NCI-H1417 (cell line): ENCODE measurements at places on chromosomes 4 and X.

DNA sequence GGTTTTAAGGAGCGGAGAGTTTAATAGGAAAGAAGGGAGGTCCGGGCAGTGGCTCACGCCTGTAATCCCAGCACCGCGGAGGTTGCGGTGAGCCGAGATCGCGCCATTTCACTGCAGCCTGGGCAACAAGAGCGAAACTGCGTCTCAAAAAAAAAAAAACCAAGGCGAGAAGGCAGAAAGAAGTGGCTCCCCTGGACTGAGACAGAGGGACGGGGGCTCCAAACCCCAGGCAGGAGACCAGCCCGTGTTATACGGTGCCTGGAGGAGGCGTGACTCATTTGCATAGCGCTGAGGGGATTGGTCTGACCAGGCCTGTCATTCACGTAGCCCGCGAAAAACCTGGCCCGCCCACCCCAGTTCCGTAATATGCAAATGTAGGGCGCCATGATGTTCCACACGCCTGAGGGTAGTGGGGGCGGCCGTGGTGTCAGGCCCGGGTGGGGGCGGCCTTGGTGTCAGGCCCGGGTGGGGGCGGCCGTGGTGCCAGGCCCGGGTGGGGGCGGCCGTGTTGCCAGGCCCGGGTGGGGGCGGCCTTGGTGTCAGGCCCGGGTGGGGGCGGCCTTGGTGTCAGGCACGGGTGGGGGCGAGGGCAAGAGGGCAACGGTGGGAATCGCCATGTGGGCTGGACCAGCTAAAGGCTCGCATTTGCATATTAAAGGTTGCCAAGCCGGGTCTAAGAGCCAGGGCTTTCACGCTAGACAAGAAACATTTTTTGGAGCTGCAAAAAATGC, 2.1 kb downstream of the PLCXD1 start:
- DNase-seq = no peak

DNA sequence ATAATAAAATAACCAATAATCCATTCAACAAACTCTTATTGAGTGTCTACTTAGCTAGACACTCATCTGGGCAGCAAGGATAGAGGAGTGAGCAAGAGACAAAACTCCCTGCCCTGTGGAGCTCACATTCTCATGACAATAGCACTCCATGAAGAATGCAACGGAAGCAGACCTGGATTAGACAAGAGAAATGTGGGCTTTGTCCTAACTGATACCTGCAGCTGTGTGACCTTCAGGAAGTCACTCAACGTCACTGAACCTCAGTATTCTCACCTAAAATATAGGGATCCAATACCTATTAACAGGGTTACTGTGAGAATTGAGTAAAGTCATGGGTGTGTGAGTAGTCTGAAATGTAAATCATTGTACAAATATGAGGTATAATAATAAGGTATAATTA, 61.2 kb downstream of the NDNF start:
- DNase-seq = no peak

DNA sequence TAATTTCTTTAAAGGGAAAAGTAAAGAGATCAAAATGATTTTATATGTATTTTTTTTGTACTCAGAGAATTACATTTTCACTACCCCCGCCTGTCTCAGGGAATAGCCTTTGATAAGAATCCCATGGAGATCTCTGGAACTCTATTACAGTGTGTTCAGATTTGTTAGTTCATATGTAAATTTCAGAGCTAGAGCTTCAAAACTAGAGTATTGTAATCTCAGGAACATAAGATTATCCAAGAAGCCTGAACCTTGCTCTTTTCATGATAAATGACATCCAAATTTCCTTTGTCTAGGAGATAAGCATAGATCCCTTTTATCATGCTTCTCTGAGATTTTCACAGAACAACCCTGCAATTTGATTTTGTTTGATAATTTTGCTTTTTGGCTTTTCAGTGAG, 82.9 kb downstream of the PDK3 start:
- DNase-seq = no peak

- no peak for DNase-seq
These were observed 98.9 kb downstream of the PARM1 start for GRCh38 chr4:75031775-75032174.

DNA sequence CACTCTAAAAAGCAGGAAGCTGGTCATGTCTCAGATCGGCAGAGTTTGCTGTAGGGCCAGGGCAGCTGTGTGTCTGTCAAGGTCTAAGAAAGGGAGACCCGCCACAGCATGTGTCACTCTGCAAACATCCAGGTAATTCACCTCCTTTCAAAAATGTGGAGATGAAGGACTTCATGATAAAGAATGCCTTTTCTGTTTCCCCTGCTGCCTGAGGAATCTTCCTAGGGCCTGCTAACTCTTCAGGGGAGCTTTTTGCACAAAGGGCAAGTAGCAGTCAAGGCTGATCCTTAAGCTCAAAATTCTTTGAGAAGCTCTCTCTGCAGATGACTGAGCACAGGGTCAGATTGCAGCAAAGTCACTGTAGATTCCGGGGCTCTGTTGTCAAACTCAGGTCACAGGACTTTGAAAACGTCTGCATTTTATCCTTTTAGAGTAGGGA, 21.1 kb downstream of the RASL11B start:
- no peak for DNase-seq

GRCh38 chrX:150512461-150512901, 55.9 kb upstream of the MTM1 start:
- DNase-seq = no peak

DNA sequence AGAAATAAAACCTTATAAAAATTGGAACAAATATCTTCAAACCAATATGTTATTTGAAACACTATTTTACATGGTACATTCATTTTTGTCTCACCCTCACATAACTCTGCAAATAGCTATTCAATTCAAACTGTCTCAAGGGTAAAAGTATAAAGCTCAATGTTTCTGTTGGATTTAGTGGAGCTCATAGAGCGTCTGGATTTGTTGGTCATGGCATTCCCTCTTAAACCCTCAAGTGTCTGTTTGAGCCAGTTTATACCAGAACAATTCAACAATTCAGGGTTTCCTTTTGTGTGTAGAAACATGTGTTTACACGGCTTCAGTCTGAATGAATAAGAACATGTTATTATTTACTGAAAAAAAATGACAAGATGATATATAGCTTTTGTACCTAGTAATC, 161.6 kb downstream of the PCDH18 start:
- DNase-seq = no peak
